A549 treated with Mapracorat at 1 μM for 4 hours (cell line): ENCODE measurements at places on chromosomes 4 and X. TPM values are rescaled to one million over a fixed set of nuclear protein-coding genes. Genes with fewer than 3 reads are reported as not detected.

Gene RAB41
- total RNA-seq: not detected in 5 replicates

Gene DMRTC1
- total RNA-seq: not detected in 5 replicates

Gene SPANXC
- 1.3 TPM in 1 of 5 replicates, not detected in the others for total RNA-seq

Gene NDUFB11
- 149 to 178 TPM (median 169 TPM) in 5 replicates for total RNA-seq

Gene ZFP42
- not detected in 5 replicates for total RNA-seq

Gene CLDN34
- total RNA-seq: not detected in 5 replicates

Gene KLHL4
- total RNA-seq: 4.4 to 6.2 TPM (median 5.3 TPM) in 5 replicates

Gene TLR10
- 0.05 TPM in 2 of 5 replicates, not detected in the others for total RNA-seq

Gene TBC1D1
- 22.3 to 28.7 TPM (median 27.5 TPM) in 5 replicates for total RNA-seq

Gene SEC31A
- 78.3 to 87.2 TPM (median 81.0 TPM) in 5 replicates for total RNA-seq

Gene DCAF8L2
- total RNA-seq: not detected in 5 replicates

Gene NXF2
- total RNA-seq: not detected in 5 replicates

Gene CTAG1B
- not detected in 5 replicates for total RNA-seq

Gene MUC7
- not detected in 5 replicates for total RNA-seq

Gene FOXO4
- total RNA-seq: 0.91 to 1.9 TPM (median 1.5 TPM) in 5 replicates

Gene FAM9C
- total RNA-seq: 0.07 TPM in 1 of 5 replicates, not detected in the others

Gene DDIT4L
- total RNA-seq: 0.21 to 0.51 TPM (median 0.24 TPM) in 5 replicates

Gene ARX
- 0.34 to 0.59 TPM (median 0.48 TPM) in 5 replicates for total RNA-seq

Gene NPY5R
- not detected in 5 replicates for total RNA-seq

Gene TENM3
- 0.86 to 1.9 TPM (median 1.5 TPM) in 5 replicates for total RNA-seq

Gene CDKL2
- 0.82 to 1.0 TPM (median 0.91 TPM) in 5 replicates for total RNA-seq

Gene TRIM2
- total RNA-seq: 0.45 to 0.90 TPM (median 0.71 TPM) in 5 replicates

Gene NEIL3
- total RNA-seq: 7.7 to 10.5 TPM (median 8.7 TPM) in 5 replicates
